ENCODE measurements at places on chromosomes 1 and 21. TPM values are rescaled to one million over a fixed set of nuclear protein-coding genes. Genes with fewer than 3 reads are reported as not detected.

DNA sequence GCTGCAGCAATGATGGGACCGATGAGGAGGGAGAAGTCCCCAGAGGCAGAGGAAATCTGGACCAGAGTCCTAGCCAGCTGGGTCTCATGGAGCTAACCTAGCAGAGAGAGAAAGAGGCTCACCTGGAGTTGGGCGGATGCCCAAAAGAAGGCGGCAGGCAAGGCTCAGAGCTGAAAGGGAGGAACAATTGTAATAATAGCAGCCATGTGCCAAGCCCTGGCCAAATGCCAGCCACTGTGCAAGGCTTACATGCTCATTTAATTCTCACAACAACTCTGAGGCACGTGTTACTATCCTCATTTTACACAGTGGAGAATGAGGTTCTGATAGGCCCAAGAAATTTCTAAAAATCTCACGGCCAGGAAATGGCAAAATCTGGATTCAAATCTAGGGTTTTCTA, 50.0 kb upstream of the ZNF648 start:
- DNase-seq: no peak

GRCh38 chr1:246280551-246280950, 226.5 kb downstream of the SMYD3 start:
- no peak for DNase-seq

DNA sequence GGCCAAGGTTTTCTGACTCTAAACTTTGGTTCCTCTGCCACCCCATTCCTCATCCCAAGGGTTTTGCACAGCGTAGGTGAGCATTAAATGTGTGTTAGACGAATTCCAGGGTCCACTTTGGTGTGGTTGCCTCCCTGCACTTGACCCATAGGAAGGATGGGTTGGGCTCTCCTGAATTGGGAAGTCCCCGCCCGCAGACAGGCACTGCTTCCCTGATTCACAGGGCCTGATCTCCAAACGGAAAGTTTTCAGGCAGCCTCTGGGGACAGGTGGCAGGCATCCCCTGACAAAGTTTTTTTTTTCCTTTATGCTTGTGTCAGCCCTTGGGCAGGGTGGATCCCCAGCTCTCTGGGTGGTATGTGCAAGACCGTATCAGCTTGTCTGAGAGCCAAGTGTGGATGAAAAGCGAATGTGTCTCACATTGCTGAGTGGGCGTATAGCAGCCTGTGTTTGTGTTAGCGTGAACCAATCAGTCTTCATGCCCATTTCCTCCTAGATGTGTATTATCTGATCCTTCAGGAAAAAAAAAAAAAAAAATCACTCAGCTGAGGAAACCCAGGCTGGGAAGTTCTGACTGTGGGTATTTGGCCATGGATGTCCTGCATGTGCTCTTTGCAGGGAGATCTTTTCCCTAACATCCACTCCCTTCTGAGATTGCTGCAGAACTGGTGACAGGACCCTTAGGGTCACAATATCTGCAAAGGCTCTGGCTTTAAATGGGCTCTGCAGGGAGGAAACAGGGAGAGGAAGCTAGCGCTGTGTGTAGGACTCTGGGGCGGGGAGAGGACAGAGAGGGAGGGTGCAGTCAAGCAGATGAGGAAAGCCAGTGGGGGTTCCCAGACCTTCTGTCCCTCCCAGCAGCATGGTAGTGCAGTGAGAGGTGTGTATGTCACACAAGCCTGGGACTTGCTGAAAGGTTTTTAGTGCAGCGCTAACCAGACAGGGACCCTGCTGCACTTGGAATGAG, 42.2 kb upstream of the TRABD2B start:
- DNase-seq: peak; percentile 56

GRCh38 chr1:10771789-10772188, 24.7 kb downstream of the CASZ1 start:
- no peak for DNase-seq

DNA sequence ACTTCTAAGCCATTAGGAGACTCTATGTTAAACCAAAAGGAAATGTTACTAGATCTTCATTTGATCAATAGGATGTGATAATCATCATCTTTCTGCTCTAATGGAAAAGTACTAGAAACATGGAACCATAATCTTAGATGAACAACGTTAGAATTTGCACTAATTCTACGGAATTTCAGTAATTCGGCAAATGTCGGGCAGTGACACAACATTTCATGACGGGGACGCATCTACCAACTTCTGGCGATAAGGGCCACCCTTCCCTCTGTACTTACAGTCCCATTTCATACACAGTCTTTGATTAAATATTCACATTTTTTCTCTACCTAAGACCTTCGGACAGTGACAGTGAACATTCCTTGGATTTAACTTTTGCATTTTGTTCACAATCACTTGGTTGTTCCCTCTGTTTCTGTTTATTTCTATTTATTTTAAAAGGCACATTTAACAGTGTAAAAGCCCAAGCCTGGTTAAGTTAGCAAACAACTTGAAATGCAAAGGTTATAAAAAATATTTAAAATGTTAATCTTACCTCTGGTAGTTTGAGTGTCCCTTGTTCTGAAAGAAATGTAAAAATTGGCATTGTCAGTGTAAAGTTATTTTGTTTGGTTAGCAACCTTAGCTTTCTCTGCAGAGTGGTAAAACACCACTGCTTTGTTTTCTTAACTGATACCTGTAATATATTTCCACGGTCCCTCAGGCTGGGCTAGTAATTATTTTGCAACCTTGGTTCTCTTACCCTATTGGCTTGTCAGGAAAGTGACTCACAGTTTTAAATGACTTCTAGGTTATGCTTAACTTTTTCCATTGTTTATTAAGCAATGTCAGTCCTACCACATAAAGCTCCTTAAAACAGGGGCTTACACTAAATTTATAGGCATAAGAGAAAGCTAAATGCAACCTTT, 276.9 kb downstream of the VAV3 start:
- DNase-seq: no peak

- peak; percentile 51 for DNase-seq
These were observed 7.5 kb upstream of the SOX13 start for GRCh38 chr1:204065174-204065985.

DNA sequence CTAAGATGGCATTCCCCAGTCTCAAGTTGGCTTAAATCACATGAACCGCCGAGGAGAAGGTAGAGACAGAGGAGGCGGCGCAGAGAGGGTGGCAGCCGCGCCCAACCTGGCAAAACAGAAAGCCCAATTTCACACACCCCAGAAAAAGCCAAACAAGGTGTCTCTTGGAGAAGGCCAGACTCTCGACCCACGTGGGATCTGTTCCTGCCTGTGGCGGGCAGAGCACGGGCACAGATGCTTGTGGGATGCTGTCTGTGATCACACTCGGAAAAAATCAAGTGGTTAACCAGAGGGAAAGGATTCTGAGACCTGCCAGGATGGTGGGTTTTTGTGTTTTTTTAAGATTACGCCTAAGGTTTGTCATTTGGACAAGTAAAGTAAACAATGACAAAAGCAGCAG, 80.7 kb downstream of the MRPL37 start:
- DNase-seq: no peak

GRCh38 chr1:18539171-18539570, 58.4 kb downstream of the KLHDC7A start:
- DNase-seq: no peak

DNA sequence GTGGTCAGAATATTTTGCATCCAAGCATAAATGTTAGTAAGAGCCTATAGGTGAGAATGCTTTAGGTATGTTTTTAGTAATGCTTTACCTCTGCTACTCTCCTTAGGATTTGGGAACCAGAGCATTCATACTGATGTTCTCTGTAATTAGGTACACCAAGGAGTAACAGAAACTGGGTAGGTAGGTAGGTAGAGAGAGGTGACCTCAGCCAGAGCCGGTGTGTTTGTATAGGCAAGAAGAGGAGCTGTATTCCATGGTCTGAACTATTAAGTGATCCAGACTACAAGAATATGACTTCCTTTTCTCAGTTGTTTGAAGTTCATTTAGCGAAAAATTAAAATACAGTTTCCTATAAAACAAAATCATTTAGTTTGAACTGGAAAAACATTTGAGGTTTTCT, 108.5 kb downstream of the SDCCAG8 start:
- no peak for DNase-seq

GRCh38 chr21:44727321-44727720, 15.9 kb upstream of the TSPEAR start:
- DNase-seq: no peak

GRCh38 chr21:32599091-32599490, 13.1 kb downstream of the CFAP298 start:
- DNase-seq: no peak

GRCh38 chr21:34797921-34798535, 129.2 kb downstream of the CLIC6 start:
- DNase-seq: no peak

GRCh38 chr1:69404486-69404885, 163.2 kb upstream of the LRRC7 start:
- no peak for DNase-seq

- DNase-seq: no peak
These were observed 61.1 kb downstream of the GFI1 start for GRCh38 chr1:92425617-92426016.

- no peak for DNase-seq
These were observed 228.6 kb downstream of the DSCAM start for GRCh38 chr21:40618191-40618973.

DNA sequence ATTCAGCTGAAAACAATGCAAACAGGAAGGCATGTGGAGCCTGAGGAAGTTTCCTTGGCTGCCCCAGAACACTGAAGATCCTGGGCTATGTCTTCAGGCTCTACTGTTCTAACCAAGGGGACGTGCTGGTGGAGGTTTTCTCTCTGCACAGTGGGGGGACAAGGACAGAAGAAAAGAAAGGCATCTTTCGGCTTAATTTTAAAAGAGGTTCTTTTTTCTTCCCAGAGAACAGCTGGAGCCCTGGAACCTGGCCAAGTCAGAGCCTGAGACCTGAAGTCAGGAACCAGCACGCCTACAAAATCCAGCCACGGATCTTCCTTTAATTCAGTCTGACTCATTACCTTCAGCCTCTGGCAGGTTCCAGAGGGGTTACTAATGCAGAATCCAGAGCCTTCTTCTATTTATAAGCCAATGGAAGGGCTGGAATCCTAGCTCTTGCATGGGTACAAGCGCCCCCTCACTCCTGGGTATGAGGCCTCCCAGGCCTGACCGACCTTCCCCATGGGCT, 19.8 kb downstream of the CTNNBIP1 start:
- DNase-seq: peak; percentile 72

DNA sequence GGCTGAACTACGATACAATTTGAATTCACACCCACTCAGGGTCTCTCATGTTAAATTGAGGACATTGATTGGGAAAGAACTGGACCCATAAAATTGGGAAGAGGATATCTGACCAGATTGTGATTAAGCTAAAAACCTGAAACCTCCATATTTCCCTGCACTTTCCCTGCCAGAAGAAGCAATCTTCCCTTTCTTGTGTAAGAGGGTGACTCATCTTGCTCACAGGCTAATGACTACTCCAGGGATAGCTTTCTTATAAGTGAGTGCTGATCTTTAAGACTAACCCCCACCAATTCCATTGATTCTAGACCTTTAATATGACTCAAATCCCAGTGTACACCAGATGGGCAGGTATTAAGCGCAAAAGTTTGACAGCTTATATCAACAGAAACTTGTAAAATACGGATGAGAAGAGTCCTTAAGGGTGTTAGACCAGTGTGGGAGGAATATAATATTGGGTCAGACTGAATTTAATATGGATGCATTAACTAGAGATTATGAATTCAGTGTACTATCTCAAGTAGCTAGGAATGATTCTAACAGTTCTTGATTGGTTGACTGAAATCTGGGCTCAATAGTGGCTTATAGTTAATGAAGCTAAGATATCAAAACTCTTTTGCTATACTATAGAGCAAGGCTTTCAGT, 12.1 kb upstream of the SGIP1 start:
- no peak for DNase-seq

DNA sequence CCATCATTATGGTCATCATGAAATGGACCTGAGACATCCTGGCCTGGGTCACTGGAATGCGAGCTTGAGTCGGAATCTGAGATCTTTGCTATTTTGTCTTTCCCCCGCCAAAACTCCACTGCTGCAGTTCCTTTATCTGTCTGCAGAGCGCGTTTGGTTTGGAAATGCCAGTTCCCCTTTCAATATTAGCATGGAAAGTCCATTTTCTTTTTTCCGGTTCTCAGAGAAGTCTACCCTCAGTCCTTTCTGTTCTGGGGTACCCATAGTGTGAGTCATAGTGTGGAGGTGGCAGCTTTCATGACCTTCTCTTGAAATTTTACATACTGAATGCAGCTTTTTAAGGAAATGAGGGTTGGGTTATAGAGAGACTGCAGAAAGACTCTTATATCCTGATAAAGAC, 14.6 kb downstream of the CACNA1E start:
- no peak for DNase-seq

- DNase-seq: no peak
These were observed 622 bp upstream of the TMPRSS2 start for GRCh38 chr21:41508415-41509144.

DNA sequence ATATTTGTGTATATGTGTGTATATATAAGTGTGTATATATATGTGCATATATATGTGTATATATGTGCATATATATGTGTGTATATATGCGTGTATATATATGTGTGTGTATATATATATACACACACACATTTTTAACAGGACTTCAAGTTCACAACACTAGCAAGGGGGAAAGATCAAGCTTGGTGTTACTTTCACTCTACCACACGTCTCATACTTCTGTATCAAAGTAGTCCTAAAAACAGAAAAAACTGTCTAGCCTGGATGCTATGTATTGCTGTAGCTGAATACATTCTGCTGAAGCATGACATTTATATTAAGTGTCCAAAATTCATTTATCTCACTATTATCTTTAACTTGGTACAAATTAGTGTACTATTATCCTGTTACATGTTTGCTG, 17.9 kb upstream of the ATP6V1G3 start:
- DNase-seq: no peak

DNA sequence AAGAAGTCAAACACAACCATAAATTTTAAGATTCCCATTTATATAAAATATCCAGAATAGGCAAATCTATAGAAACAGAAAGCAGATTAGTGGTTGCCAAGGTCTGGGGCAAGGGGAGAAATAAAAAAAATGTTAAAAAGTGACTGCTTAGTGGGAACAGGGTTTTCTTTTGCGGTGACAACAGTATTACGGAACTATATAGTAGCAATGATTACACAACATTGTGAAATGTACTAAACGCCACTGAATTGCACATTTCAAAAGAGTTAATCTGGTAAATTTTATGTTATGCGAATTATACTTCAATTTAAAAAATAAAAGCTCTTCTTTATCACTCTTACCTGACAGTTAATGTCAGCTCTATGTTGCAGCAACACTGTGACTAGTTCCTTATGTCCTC, 105.2 kb downstream of the ACBD6 start:
- no peak for DNase-seq

DNA sequence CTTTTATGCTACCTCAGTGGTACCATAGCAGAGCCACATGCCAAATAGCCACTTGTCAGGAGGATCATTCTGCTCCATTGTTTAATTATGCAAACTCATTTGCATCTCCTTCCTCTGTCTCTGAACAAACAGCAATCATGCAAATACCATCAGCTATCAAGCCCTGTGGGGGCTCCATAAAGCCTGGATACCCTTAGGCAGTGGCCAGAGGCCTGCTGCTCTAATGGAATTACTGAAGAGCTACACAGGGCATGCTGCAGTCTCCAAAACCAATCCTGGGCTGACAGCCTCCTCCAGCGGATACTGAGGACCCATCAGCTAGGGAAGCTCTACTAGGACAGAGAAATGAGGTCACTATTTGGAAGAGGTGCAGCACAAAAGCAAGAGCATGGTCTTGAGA, 376.3 kb downstream of the KCNH1 start:
- DNase-seq: no peak

CYP4X1 gene
- 10.6 TPM for total RNA-seq

MROH9 gene
- not detected for total RNA-seq

DDR2 gene
- total RNA-seq: 117 TPM

HRNR gene
- 0.45 TPM for total RNA-seq

C1QTNF12 gene
- total RNA-seq: 21.3 TPM

ETV3L gene
- not detected for total RNA-seq

TMED5 gene
- total RNA-seq: 85.6 TPM

FCRL4 gene
- total RNA-seq: not detected

SLC22A15 gene
- total RNA-seq: 9.8 TPM

LRRC3 gene
- 8.0 TPM for total RNA-seq

HES3 gene
- not detected for total RNA-seq
